ENCODE measurements at places on chromosomes 6 and 20.

DNA sequence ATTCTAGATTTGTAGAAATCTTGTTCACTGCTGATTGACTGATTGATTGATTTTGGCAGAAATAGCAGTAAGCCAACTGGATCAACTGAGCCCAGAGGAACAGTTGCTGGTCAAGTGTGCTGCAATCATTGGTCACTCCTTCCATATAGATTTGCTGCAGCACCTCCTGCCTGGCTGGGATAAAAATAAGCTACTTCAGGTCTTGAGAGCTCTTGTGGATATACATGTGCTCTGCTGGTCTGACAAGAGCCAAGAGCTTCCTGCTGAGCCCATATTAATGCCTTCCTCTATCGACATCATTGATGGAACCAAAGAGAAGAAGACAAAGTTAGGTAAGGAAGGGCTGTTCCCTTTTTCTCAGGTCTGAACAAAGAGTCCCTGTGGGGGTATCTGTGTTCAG, 31.2 kb downstream of the TREML1 start:
- DNase-seq, result no peak

DNA sequence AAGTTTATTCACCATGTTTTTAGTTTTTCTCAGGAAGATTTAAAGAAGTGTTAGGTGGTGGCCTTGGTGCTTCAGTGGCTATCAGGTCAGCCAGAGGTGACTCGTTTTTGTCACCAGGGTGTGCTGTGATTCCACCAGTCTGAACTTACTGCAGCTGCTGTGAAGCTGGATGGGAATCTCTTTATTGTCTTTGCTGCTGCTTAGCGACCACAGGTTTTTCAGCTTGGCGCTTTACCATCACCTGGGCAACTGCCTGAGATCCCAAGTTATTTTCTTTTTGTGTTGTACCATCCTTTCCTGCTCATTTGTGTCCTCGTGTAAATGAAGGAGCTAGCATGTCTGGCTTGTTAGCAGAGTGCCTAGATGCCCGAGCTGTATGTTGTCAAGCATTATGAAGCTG, 146.9 kb downstream of the MACROD2 start:
- DNase-seq, result no peak

- no peak for DNase-seq
Observed at GRCh38 chr6:91155129-91155785, 568.4 kb upstream of the MAP3K7 start.

DNA sequence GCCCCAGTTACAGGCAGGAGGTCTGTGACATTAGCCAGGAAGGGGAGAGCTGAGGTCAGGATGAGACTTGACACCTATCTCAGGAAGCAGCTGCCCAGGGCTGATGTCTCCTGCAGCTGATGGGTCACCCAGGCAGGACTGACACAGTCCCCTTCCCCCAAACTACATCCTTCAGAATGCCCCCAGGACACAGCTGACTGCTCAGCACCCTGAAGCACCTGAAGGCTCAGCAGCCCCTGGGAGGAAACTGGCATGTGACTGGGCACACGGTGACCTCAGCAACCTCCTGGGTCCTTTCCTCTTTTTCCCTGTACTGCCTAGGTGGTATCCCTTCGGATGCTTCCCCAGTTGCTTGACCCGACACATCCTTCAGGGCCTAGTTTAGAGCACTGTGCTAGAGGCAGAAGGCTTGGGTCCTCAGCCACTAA, 1.9 kb downstream of the SDC4 start:
- no peak for DNase-seq

DNA sequence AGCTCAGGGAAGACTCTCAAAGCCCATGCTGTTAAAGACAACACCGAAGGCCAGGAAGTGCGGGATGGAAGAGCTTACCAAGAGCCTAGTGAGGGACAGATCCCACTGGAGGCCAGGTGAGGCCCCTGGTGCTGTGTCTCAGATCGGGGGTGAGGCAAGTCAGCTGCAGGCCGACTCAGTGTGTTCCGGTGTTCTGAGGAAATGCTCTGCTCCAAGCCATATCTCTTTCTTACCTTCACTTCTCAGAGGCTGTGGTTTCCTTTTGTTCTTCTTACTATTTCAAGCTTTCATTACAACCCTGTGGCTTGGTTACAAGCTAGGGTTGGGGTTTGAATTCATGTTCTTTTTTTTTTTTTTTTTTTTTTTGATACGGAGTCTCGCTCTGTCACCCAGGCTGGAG, 114.3 kb upstream of the ZFP64 start:
- DNase-seq, result no peak

DNA sequence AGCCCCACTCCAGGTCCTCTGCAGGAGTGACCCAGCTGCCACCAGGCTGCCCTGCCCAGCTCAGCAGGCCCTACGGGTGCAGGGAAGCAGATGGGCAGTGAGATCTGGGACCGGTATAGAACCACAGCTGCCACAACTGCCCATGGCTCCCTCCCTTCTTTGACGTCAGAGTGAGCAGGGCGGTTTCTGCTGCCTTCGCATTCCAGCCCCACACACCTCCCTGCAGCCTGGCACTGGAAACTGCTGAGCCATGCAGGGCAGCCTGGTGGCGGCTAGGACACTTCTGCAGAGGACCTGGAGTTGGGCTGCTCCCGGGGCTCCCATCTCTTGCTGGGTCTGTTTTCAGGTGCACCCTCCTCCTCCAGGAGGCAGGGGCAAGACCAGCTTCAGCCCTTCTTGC, 101.6 kb upstream of the CD93 start:
- no peak for DNase-seq

DNA sequence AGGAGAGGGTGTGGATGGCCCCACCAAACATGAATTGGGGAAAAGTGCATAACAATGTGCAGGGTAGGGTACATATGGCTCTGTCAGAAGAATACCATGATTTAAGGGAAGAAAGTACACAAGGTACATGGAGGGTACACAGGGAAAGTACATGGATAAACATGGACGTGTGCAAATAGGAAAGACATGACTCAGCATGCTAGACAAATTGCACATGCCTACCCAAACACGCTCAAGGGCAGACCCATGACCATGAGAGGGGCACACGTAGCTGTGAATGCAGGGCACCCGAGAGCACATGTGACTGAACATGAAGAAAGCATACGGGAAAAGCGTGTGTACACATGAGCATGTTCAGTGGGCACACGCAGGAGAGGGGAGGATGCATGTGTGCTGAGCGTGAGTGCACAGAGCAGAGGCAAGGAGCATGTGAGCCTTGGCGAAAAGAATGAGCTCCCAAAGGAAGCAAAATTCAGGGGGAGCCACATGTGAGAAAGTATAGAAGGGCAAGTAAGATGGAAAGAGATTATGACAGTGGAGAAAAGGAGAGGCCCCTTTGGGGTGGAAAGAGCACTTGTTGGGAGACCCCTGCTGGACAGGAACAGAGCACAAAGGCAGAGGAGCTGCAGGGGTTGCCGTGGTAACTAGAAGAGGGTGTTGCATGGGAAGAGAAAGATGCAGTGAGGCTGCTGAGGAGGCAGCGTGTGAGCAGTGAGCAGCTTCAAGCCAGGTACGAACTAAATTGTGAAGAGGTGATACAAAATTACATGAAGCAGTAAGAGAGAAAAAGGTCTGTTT, 17.8 kb downstream of the OR2H2 start:
- DNase-seq, result no peak

DNA sequence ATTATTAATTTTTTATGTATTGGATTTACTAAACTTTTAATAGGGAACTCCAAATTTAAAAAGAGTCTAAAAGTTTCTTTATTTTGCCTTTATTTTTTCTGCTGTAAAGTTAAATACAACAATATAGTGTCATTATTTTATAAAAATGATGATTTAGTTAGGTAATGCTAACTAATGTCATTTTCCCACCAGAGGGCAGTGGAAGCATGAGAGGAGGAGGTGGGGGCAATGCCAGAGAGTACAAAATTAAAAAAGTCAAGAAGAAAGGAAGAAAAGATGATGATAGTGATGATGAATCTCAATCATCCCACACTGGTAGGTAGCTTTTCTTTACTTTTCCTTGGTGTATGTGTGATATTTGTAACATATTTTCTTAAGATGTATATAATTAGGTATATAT, 20.2 kb upstream of the FHL5 start:
- DNase-seq, result no peak

- DNase-seq, result no peak
Observed at GRCh38 chr20:55597526-55597925, 407.8 kb downstream of the CBLN4 start.

GRCh38 chr6:88238065-88238464, 71.9 kb upstream of the CNR1 start:
- no peak for DNase-seq

GRCh38 chr20:51190783-51191180, 167.9 kb upstream of the KCNG1 start:
- no peak for DNase-seq

- no peak for DNase-seq
Observed at GRCh38 chr6:167738386-167738785, 88.3 kb upstream of the AFDN start.

- no peak for DNase-seq
Observed at GRCh38 chr6:56491606-56492328, 150.9 kb downstream of the DST start.

GRCh38 chr6:149962461-149963211, 1.1 kb upstream of the ULBP1 start:
- no peak for DNase-seq

GRCh38 chr6:158040051-158040803, 58.6 kb downstream of the SYNJ2 start:
- no peak for DNase-seq

- DNase-seq, result no peak
Observed at GRCh38 chr6:169342710-169343109, 89.1 kb upstream of the THBS2 start.

- DNase-seq, result no peak
Observed at GRCh38 chr6:155313602-155314091, 637 bp downstream of the TFB1M start.

DNA sequence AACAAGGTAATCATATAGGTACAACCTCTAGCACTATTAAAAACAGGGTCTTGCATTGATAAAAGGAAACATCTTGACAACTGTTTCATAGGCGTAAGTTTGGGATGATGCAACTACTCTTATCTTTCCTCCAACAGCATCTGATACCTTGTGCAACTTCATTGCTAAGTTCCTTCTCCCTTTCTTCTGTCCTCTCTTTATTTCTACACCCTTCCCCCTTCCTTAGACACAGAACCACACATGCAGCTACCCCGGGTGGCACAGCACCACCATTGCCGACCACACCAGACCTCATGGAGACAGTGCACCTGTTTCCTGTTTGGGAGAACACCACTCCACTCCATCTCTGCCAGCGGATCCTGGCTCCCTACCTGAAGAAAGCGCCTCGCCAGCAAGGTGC, 14.4 kb downstream of the MYB start:
- no peak for DNase-seq

- DNase-seq, result no peak
Observed at GRCh38 chr20:20806121-20807095, 94.0 kb upstream of the RALGAPA2 start.

GRCh38 chr20:33162753-33163152, 5.2 kb upstream of the BPIFA2 start:
- DNase-seq, result no peak

- no peak for DNase-seq
Observed at GRCh38 chr6:69663215-69663614, 133.6 kb downstream of the LMBRD1 start.

GRCh38 chr6:138640028-138640427, 133.5 kb upstream of the CCDC28A start:
- DNase-seq, result no peak
